ENCODE measurements at places on chromosomes 1 and 21.

GRCh38 chr21:39082656-39083376 lies 100.4 kb downstream of the PSMG1 start:
- DNase-seq: no peak

DNA sequence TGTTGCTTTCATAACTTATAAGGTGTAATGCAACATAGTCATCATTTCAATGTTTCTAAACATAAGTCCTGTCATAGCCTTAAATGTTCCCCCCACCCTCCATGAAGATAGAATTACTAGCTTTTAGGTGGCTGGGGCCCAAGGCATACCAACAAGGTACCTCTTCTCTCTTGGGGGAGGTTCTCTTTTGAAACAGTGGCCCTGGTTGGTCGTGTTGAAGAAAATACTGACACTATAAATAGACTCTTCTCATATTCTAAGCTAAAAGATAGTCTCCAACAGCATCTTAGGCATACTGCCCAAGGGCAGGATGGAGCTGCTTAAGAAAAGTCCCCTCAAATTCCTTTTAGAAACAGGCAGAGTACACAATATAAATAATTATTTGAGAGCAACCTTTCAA lies 255.0 kb downstream of the FAF1 start:
- no peak for DNase-seq

DNA sequence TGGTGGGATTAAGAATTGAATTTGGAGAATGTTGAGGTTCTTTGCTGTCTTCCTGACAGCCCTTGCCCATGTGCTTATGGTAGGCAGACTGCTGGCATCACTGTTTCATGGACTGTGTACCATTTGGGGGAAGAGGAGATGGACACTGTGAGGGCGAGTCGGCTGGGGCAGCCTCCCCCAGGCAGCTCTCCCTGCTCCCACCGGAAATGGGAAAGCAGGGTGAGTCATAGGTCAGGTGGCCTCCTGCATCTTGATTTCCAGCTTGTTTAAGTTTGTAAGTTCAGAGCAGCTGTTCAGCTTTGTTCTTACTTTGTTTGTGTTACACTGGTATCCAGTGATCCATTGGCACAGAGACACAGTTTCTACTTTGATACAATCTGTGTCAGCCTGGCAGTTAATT lies 87.2 kb upstream of the CNIH3 start:
- DNase-seq: no peak

DNA sequence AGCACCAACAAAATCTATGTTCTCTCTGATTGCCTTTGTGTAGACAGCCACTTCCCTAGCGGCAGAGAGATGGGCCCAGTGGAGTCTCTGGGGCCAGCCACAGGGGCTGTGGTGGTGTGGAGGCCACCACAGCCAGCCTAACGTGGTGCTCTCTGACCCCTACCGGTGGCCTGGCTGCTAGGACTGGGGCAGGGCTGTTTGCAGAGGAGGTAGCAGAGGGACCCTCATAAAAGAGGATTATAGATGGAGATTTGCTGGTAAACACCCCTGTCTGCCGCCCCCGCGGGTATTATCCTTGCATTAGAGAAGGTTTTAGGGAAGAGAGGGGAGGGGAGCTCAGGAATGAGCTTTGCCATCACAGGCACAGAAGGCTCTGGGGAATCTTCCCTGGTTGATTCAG lies 310.3 kb upstream of the VAMP3 start:
- no peak for DNase-seq

DNA sequence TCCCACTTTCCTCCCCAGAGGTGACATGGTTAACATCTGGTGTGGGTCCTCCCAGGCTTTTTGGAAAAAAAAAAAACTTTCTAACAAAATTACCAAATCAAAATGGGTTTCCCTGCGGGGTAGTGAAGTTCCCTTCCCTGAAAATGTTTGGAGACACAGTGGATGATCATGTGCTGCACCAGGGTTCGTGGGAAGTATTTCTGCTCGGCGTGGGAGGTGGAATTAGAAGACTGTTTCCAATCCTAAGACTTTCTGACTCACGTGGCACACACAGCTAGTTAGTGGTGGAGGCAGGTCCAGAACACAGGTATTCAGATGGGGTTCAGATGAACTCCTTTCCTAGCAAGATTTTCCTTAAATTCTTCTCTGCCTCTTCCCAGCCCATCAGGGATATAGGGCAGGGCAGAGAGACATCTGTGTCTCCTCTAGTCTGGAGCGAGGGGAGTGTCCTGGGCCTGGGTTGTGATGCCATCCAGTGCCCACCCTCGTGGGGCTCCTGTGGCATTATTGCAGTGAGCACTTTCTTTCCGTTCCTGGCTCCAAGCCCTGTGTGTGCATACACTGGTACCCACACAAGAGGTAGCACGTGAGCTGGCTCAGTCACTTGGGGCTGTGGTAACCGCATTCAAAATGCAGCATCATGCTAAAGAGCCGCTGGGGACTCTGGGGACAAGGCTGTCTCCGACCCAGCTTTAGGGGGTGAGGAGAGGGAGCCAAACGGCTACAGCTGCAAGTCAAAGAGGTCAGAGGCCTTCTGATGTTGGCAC lies 27.5 kb downstream of the KCNC4 start:
- no peak for DNase-seq

DNA sequence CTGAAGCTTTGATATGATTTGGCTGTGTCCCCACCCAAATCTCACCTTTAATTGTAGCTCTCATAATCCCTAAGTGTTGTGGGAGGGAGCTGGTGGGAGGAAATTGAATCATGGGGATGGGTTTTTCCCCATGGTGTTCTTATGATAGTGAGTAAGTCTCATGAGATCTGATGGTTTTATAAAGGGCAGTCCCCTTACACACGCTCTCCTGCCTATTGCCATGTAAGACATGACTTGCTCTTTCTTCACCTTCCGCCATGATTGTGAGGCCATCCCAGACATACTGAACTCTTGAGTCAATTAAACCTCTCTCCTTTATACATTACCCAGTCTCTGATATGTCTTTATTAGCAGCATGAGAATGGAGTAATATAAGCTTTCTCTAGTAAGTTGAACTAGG lies 261.9 kb downstream of the HLX start:
- DNase-seq: no peak
